Lung microvascular endothelial cell (primary cell): ENCODE measurements at places on chromosomes 3 and 15. TPM values are rescaled to one million over a fixed set of nuclear protein-coding genes. Genes with fewer than 3 reads are reported as not detected.

POLQ gene
- 0.99 and 2.4 TPM in 2 replicates for total RNA-seq

PLA2G4F gene
- not detected in 2 replicates for total RNA-seq

MAPKBP1 gene
- total RNA-seq: 7.1 and 8.5 TPM in 2 replicates

VILL gene
- total RNA-seq: 2.8 and 3.1 TPM in 2 replicates

MYEF2 gene
- total RNA-seq: 5.9 and 7.7 TPM in 2 replicates

LRRK1 gene
- total RNA-seq: 4.4 and 4.8 TPM in 2 replicates

ISLR gene
- not detected in 2 replicates for total RNA-seq

FGF12 gene
- 0.87 and 1.6 TPM in 2 replicates for total RNA-seq

IFT80 gene
- 13.9 and 15.7 TPM in 2 replicates for total RNA-seq

GP5 gene
- under 0.01 and 0.20 TPM in 2 replicates for total RNA-seq

CHRFAM7A gene
- total RNA-seq: 0.60 and 2.2 TPM in 2 replicates

DPPA4 gene
- not detected in 2 replicates for total RNA-seq

FEZF2 gene
- total RNA-seq: not detected in 2 replicates

CILP gene
- total RNA-seq: not detected in 2 replicates

DNA sequence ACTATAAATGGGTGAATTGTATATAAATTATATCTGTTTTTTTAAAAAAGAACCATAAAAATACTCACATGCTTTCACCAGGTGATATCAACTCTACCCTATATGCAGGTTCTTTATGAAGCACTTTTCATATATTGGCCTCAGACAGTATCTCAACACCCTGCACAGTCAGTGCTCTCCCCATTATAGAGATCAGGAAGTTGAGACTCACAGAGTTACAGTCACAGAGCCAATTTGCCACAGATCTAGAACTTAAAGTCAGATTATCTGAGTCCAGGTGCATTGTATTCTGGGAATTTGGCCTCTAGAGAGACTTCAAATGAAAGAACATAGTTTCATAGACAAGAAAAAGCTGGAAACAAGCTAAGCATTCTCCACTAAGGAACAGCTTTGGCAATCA lies 38.1 kb downstream of the DAPK2 start:
- DNase-seq: no peak

DNA sequence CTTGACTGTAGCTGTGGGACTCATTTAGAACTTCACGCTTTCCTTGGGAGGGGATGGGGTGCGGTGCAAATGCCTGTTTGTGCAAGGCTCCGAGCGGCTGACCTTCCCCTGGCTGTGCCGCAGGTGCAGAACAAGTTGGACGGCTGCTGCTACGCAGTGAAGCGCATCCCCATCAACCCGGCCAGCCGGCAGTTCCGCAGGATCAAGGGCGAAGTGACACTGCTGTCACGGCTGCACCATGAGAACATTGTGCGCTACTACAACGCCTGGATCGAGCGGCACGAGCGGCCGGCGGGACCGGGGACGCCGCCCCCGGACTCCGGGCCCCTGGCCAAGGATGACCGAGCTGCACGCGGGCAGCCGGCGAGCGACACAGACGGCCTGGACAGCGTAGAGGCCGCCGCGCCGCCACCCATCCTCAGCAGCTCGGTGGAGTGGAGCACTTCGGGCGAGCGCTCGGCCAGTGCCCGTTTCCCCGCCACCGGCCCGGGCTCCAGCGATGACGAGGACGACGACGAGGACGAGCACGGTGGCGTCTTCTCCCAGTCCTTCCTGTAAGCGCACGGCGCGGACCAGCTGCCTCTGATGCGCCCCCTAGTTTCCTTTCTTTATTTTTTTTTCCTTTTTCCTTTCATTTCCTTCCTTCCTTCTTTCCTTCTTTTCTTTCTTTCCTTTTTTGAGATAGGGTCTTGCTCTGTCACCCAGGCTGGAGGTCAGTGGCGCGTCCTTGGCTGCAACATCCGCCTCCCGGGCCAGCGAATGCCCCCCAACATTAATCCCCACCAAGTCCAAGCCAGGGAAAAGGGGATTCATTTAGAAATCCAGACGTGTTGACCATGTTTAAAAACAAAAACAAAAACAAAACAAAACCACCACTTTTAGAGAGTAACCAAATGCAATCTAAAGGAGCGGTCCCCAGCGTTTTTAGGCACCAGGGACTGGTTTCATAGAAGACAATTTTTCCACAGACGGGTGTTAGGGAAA lies 42.7 kb downstream of the EIF2AK4 start:
- DNase-seq: peak; percentile 61

- DNase-seq: no peak
These were observed 66.6 kb upstream of the PAQR5 start for GRCh38 chr15:69232144-69232543.

GRCh38 chr3:172065967-172066762 lies 26.8 kb downstream of the FNDC3B start:
- DNase-seq: peak; percentile 91

DNA sequence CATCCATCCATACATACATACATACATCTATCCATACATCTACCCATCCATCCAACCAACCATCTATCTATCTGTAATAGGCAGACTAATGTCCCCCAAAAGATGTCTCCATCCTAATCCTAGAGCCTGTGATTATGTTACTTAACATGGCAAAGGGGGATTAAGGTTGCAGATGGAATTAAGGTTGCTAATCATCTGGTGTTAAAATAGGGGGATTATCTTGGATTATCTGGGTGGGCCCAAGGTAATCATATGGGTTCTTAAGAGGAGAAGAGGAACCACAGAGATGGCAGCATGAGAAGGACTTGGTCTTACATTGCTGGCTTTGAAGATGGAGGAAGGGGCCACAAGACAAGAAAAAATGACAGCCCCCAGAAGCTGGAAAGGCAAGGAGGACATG lies 14.7 kb upstream of the RPL29 start:
- DNase-seq: no peak

- DNase-seq: no peak
These were observed 218.4 kb upstream of the MLF1 start for GRCh38 chr3:158352551-158352950.

- DNase-seq: peak; percentile 54
These were observed 16.5 kb downstream of the LRIG1 start for GRCh38 chr3:66484106-66484844.

- DNase-seq: no peak
These were observed 79.5 kb upstream of the BHLHE40 start for GRCh38 chr3:4899710-4900109.

DNA sequence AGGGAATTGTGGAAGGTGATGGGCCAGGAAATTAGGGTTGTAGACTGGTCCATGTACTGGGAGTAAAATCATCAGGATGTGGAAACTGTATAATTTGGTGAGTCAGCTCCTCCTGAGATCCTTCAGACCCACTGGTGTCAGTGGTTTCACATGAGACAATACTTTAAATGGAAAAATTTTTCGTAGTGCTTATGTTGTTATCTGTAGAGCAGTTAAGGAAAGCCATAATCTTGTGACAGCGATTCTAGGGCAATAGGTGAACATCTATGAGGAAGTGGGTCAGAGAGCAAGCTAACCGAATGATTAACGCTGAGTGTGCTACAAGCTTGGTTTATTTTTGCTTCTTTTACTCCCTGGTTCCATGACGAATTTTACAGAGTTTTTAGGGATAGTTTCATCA lies 200.6 kb downstream of the CADM2 start:
- DNase-seq: no peak

DNA sequence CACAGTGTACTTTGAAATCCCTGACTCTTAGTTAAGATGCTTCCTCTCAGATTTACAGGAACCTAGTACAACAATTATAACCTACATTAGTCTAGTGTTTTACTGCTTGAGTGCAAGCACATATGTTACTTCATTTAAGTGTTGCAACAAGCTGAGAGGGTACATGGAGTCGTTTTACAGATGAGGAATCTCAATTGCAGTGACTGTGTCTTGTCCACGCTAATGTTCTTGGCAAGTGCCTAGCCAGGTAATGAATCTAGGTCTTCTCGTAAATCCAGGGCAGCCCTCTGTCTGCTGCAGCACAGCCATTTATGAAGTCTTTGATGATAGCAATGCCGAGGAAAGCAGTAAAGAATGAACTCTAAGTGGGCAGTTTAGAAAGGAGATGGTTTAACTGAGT lies 384.4 kb upstream of the ARPP21 start:
- no peak for DNase-seq

- no peak for DNase-seq
These were observed 20.5 kb upstream of the ABHD2 start for GRCh38 chr15:89067751-89068150.

GRCh38 chr3:184712248-184713039 lies 580 bp upstream of the MAGEF1 start:
- DNase-seq: no peak

DNA sequence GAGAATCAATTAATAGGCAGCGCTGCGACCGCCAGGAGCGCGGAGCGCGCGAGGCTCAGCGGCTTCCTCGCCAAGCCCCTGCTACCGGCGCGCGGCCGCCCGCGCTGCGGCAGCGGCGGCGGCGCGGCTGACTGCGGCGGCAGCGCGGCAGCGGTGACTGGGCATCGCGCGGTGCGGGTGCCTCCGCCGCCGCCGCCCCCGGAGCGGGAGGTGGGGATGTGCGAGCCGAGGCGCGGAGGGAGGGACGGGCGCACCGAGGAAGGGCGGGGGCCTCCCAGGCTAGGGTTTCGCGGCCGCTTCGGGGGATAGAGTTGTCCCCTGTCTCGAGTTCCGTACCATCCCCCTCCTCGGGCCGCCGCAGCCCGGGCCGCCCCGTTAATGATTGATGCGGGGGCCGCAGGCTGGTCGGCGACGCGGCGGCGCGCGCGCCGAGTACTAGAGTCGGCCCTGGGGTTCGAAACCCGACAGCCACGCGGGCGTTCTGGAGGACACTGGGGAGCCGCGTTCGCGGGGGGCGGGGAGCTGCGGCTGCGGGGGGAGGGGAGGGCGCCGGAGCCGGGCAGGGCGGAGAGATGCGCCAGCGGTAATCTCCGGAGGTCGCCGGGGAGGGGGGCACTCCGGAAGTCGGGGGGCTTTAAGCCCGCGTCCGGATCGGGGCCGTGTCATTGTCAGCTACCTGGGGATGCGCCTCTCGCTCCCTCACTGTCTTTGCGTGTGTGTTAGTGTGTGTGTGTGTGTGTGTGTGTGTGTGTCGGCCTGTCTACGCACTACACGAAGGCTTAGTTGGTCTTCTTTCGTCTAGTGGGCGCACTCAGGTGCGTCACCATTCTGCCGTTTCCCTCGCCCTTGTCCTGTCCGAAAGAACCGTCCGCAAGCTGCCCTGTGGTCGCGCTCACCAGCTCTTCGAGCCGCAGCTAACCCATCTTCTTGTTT lies at the start of gene PAQR9:
PAQR9 (minus strand) TSS at position 159 of the 933 bp plus-strand sequence. CDS start 338 bp downstream, outside the sequence.
- DNase-seq: no peak

GRCh38 chr3:196981657-196982056 lies 13.0 kb upstream of the PIGZ start:
- DNase-seq: no peak

GRCh38 chr15:31082771-31083369 lies 18.7 kb downstream of the TRPM1 start:
- DNase-seq: no peak

- no peak for DNase-seq
These were observed 121.3 kb upstream of the WNT5A start for GRCh38 chr3:55608301-55608937.

DNA sequence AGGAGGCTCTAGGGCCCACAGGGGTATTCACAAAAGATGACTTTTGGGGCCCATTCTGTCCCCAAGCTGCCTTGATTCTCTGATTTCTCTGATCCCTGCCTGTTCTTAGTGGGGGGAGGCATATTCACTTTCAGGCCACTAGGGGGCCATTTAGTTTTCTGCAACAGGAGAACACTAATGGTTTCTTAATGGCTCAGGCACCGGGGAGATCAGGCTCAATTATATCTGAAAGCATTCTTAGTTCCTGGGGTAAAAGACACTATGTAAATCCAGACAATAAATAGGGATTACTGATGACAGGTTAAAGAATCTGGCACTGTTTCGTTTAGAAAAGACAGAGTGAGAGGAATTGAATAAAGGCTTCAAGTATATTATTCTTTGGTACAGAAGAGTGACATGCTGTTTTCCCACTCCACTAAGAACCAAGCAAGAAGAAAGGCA lies 2.5 kb upstream of the INAFM2 start:
- peak; percentile 71 for DNase-seq

GRCh38 chr3:129598000-129598381 lies 8.5 kb downstream of the PLXND1 start:
- DNase-seq: peak; percentile 55

GRCh38 chr15:92797168-92798052 lies 102.7 kb upstream of the CHD2 start:
- peak; percentile 83 for DNase-seq

- DNase-seq: peak; percentile 51
These were observed 70.9 kb downstream of the DCUN1D1 start for GRCh38 chr3:182909318-182910040.

GRCh38 chr3:164465172-164465571 lies 613.1 kb downstream of the SI start:
- DNase-seq: no peak

DNA sequence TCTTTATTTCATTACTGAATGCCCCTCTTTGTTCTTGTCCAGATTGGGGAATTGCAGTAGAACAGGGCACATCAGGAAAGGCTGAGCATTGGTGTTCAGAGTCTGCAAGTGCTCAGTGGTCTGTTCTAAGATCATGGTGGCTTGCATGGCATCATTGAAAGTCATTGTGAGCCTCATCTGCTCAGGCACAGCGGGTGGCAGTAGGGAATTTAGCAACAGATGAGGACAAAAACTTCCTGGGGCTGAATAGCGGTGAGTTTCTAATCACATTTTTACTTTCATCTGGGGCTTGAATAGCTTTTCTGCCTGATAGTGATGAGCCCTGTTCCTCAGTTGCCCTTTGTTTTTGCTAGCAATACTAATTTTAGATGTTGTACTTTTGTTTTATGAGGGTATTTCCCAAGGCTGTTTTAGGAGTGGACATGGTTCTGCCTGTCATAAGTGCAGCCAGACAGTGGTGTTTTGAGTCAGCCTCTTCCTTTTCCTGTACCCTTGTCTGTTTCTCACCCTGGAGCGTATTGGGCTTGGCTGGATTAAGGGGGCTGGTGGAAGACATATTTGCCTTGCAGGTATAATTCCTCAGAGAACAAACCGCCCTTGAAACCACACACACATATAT lies 127.2 kb upstream of the IL12A start:
- DNase-seq: peak; percentile 66

DNA sequence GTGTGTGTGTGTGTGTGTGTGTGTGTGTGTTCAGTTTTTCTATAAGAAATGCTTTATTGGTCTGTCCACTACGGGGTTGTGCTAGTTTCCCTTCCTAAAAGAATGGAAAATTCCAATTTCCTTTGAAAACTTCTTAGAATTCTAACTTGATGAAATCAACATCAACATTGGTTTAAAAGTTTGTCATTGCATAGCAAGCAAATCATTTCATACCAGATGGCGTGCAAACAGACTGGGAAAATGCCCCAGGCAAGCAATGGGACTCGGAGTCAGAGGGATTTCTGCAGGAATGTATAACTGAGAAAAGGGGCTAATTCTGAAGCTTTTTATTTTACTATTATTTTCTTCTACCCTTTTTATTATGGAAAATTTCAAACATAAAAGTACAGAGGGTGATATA lies 13.1 kb upstream of the DYNC1LI1 start:
- DNase-seq: no peak

GRCh38 chr3:186277268-186277909 lies 84.6 kb downstream of the DGKG start:
- DNase-seq: peak; percentile 70

DNA sequence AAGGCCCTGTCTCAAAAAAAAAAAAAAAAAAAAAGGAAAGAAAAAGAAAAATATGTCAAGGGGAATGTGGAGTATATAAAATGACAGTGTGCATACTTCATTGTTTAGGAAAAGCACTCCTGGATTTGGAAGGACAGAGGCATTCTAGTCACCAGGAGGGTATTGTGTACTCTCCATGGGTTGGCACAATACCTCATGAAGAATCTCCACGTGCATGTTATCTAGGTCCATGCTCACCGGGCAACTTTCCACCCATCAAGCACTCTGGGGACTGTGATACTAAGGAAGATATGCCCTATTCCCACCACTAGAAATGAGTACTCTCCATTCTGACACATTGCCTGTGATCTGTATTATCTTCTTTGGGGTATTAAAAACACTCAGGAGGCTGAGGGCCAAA lies 15.4 kb upstream of the KPNA1 start:
- no peak for DNase-seq
